ENCODE measurements at places on chromosomes 4 and X. TPM values are rescaled to one million over a fixed set of nuclear protein-coding genes. Genes with fewer than 3 reads are reported as not detected.

DGAT2L6 gene
- not detected for total RNA-seq

CT45A8 gene
- not detected for total RNA-seq

ITIH6 gene
- total RNA-seq: not detected

CYTL1 gene
- total RNA-seq: not detected

DNA sequence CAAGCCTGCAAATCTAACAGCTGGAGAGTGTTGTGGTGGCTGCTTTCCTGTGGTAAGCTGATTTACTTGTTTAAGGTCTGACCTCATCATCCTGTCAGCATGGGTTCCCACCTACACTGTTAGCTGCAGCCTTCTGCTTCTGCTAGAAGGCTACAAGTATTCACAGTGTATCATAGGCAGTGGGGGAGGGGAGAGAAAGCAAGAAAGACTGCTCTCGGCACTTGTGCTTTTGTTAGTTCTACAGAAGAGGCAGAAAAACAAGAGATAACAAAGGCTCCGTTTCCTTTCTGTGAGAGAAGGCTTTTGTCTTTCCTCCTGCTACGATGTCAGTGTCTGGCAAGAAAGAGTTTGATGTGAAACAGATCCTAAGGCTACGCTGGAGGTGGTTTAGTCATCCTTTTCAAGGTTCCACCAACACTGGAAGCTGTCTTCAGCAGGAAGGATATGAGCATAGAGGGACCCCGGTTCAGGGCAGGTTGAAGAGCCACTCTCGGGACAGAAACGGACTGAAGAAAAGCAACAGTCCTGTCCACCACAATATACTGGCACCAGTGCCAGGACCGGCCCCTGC, at the start of gene KLHL4:
TSS of gene KLHL4 (plus strand) at position 232 of the 571 bp plus-strand sequence. CDS start at position 324, 92 bp downstream.
- H3K27me3 ChIP-seq: no peaks in the 10 kb centered on the region

DNA sequence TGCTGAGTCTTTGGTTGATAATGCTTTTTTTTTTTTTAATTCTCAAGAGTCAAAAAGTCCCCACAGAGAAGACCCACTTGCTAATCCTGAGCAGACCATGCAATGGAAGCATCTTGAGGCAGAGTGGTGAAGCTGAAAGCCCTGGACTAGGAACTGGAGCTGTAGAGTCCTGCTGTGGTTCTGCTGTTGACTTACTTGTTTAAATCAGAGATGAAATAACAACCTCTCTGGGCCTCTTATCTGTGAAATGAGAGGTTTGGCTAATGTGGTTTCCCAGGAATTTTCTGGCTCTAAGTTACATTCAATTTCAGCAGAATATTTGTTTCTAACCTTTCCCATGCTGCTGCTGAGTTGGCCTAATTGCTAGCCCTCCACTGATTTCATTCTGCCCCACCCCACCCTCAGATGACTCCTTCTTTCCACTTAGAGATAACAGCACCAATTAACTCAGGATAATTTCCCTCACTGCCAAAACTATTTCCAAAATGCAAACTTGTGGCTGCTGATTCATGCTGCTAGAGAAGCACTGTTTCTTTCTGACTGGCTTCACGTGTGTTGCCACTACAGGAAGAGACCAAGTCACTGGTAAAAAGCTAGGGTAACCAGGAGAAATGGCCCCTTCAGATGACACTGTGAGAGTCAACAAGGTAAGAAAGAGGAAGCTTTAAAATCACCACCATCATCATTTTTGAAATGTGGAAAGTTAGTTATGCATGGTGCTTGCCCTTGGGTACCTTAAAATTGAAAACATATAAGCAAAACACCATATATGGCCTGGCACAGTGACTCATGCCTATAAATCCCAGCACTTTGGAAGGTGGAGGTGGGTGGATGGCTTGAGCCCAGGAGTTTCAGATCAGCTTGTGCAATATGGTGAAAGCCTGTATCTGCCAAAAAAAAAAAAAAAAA, 326.4 kb downstream of the DCHS2 start:
- H3K4me3 ChIP-seq: no peak overlapping the region
- DNase-seq: no peak
- no peaks in the 10 kb centered on the region for H3K4me1 ChIP-seq
- H3K36me3 ChIP-seq: no peaks in the 10 kb centered on the region
- H3K27ac ChIP-seq: no peak overlapping the region

DNA sequence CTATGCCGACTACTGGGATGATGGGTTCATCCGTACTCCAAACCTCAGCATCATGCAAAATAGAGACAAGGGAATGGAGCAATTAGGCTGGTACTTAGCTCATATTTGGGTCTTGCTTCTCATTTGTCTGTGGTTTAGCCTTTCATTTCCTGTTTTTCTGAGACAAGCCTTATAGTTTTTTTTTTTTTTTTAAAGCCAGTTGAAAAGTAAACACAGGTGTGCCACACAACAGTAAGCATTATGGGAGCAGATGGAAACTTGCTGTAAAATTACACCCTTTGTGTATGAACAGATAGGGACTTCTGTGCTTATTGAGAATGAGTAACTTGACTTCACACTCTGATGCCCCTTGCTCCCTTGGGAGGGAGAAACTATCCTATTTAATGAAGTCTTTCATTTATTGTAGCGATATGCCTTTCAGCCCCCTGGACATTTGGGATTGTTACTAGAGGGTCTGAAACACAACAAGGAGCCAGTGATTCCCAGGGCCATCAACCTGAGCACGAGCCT, 13.7 kb downstream of the RASSF6 start:
- H3K4me3 ChIP-seq: no peak overlapping the region
- H3K27me3 ChIP-seq: no peaks in the 10 kb centered on the region
- H3K36me3 ChIP-seq: no peaks in the 10 kb centered on the region

DNA sequence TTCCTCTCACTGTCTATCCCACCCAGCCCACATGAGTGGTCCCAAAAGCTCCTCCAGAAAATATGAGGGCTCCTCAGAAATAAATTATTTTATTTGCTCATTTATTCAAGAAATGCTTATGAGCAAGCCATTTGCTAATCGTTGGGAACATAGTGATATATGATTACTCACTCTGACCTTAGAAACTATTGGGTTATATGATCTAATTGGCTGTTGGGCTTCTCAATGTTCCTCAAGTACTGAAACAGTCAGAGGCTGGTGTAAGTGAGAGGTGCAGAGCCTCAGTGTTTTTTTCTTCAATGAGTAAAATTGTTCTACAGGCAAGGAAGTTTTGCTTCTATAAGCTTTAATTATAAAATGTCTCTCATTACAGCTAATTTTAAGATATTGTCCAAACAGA, 893.8 kb upstream of the INTU start:
- H3K4me1 ChIP-seq: no peaks in the 10 kb centered on the region
- DNase-seq: no peak
- H3K27ac ChIP-seq: no peak overlapping the region
- no peaks in the 10 kb centered on the region for H3K27me3 ChIP-seq
- H3K4me3 ChIP-seq: no peak overlapping the region
- no peaks in the 10 kb centered on the region for H3K36me3 ChIP-seq

DNA sequence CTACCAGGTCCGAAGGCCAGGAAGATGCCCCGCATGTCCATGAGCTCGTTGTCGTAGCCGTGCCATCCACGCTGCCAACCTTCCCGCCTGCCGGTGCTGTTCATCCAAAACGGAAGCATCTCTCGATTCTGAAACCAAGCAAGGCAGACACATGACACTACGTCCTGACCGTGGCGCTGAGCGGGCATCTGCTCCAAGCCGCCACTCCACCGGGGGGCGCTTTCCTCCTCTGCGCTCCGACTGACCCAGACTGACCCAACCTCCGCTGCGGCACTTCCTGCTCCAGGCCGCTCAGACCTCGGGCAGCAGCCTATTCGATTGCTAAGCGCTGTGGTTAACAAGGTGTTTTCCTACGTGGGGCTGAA, 120.5 kb downstream of the ENPP6 start:
- H3K36me3 ChIP-seq: no peaks in the 10 kb centered on the region
- H3K27me3 ChIP-seq: no peaks in the 10 kb centered on the region
- H3K4me1 ChIP-seq: no peaks in the 10 kb centered on the region
- H3K4me3 ChIP-seq: no peak overlapping the region

DNA sequence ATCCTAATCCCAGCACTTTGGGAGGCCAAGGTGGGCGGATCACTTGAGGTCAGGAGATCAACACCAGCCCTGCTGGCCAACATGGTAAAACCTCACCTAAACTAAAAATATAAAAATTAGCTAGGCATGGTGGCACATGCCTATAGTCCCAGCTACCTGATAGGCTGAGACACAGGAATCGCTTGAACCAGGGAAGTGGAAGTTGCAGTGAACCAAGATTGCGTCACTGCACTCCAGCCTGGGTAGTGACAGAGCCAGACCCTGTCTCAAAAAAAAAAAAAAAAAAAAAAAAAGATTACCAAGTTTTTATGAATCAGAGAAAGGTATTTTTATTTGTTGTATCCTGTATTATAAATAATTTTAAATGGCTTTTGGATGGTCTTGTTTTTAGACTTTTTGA, 15.1 kb downstream of the TRAPPC11 start:
- no peaks in the 10 kb centered on the region for H3K27me3 ChIP-seq
- no peak for DNase-seq
- no peak overlapping the region for H3K27ac ChIP-seq
- no peak overlapping the region for H3K4me3 ChIP-seq
- H3K4me1 ChIP-seq: no peaks in the 10 kb centered on the region
- peaks cover 41% of the 10 kb centered on the region for H3K36me3 ChIP-seq

DNA sequence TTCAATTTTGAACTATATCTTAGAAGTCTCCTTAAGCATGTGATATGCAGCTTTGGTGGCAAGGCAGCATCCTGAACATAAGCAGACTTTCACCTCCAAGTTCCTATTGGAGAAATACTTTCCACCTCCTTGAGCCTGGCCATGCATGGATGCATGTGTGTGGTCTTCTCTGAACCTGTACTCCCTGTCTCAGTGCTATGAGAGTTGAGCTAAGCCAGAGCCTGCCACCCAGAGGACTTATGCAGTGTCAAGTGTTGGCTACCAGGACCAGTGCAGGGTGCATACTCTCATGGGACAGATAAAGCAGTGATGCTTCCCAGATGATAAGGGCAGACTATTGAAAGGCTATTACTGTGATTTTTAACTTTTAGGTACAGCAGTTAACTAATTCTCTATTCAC, 105.6 kb downstream of the TSPAN7 start:
- no peak overlapping the region for H3K27ac ChIP-seq
- DNase-seq: no peak
- H3K27me3 ChIP-seq: no peaks in the 10 kb centered on the region
- H3K36me3 ChIP-seq: no peaks in the 10 kb centered on the region
- H3K4me1 ChIP-seq: no peaks in the 10 kb centered on the region

DNA sequence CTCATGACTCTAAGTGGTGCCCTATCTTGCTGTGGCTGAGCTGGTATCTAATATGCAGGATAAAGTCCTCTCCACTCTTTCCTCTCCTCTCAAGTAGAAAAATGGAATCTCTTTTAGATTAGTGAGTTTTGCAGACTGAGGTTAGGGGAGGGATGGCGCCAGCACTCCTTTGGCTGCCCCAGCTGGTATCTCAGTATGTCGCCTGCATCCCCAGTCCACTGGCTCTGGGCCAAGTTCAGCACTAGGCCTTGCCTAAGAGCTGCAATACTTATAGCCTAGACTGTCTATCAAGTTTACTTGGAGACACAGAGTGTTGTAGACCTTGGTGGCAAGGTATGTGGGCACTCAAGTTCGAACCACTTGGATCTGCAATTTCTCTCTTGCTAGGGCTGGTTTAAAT, 351.3 kb downstream of the NAP1L3 start:
- H3K36me3 ChIP-seq: no peaks in the 10 kb centered on the region
- H3K4me3 ChIP-seq: no peak overlapping the region
- no peaks in the 10 kb centered on the region for H3K27me3 ChIP-seq
- no peak overlapping the region for H3K27ac ChIP-seq
- no peaks in the 10 kb centered on the region for H3K4me1 ChIP-seq

DNA sequence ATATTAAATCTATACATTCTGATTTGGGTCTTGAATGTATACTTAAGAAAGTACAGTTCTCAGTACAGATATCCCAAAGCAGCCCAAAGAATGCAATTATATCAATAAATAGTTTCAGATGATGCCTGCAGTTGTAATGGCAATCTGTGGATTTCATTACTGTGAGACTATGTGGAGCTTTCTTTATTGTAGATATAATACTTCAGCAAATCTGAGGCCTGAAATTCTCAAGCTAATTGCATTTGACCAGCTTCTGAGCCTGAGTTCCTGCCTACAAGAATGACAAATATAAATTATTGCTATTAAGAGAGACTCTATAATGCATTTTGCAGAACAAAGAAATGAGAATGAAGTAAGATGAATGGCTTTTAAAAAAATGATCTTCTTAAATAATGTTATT, 320.3 kb downstream of the DKK2 start:
- H3K27ac ChIP-seq: no peak overlapping the region
- H3K27me3 ChIP-seq: no peaks in the 10 kb centered on the region
- H3K4me3 ChIP-seq: no peak overlapping the region
- H3K4me1 ChIP-seq: no peaks in the 10 kb centered on the region
- no peak for DNase-seq

- H3K27ac ChIP-seq: no peak overlapping the region
- no peaks in the 10 kb centered on the region for H3K4me1 ChIP-seq
- H3K36me3 ChIP-seq: no peaks in the 10 kb centered on the region
- H3K27me3 ChIP-seq: no peaks in the 10 kb centered on the region
- no peak for DNase-seq
Observed at GRCh38 chr4:25628451-25628850, 27.2 kb upstream of the SLC34A2 start.

DNA sequence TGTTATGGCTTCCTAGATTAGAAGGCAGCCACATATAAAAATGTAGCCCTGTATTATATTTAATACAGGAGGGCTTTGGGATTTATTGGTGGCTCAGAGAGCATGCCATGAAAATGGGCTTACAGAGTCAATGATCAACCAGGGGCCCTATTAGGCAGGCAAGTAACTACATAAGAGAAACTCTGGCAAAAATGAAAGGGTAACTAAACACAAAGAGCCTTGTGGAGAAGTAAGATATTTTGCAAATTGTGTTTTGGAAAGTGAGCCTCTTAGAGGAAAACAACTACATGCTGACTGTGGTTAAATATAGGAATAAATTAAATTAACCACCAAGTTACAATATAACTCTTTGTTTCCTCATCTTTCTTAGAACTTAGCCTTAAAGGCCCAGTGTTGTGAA, 5.5 kb downstream of the SAT1 start:
- DNase-seq: no peak
- no peaks in the 10 kb centered on the region for H3K27me3 ChIP-seq
- peaks cover 5% of the 10 kb centered on the region for H3K36me3 ChIP-seq
- peaks cover 9% of the 10 kb centered on the region for H3K4me1 ChIP-seq

DNA sequence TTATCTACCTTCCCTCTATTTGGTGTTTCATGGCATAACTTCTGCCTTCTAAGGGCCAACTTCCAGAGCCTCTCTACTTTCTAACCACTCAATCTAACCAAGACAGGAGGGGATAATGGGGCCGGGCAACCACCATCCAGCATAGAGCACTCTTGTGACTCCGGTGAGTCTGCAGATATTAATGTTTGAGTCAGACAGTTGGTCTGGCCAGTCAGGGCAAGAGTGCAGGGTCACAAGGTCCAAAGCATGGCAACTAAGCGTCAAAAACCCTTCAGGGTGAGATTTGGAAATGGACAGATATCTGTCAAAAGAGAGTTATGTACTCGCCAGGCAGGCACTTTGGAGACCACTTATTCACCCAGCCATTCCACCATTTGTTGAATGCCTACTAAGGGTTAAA, 105.0 kb downstream of the PALLD start:
- H3K4me3 ChIP-seq: no peak overlapping the region
- H3K27me3 ChIP-seq: no peaks in the 10 kb centered on the region
- no peak for DNase-seq
- no peaks in the 10 kb centered on the region for H3K36me3 ChIP-seq
- H3K4me1 ChIP-seq: no peaks in the 10 kb centered on the region

All from naive thymus-derived CD4-positive, alpha-beta T cell (primary cell).